Neural progenitor cell (in vitro differentiated cells): ENCODE measurements at places on chromosomes 13 and 19. TPM values are rescaled to one million over a fixed set of nuclear protein-coding genes. Genes with fewer than 3 reads are reported as not detected.

The MADCAM1 gene
- total RNA-seq = 0.09 TPM in 1 of 2 replicates, not detected in the other

- no peak for DNase-seq
Observed at GRCh38 chr13:51456510-51456909, 3.7 kb upstream of the INTS6 start.

- DNase-seq = no peak
Observed at GRCh38 chr13:105660561-105660960, 874.9 kb downstream of the EFNB2 start.

GRCh38 chr13:94454906-94455305 is 24.6 kb downstream of the DCT start:
- no peak for DNase-seq

The CGB3 gene
- not detected in 2 replicates for total RNA-seq

- no peak for DNase-seq
Observed at GRCh38 chr19:28596561-28597071, 616.3 kb downstream of the UQCRFS1 start.

GRCh38 chr13:92403606-92404005 is 823.0 kb upstream of the GPC6 start:
- DNase-seq = no peak

- no peak for DNase-seq
Observed at GRCh38 chr13:101272886-101273285, 143.4 kb downstream of the NALCN start.

DNA sequence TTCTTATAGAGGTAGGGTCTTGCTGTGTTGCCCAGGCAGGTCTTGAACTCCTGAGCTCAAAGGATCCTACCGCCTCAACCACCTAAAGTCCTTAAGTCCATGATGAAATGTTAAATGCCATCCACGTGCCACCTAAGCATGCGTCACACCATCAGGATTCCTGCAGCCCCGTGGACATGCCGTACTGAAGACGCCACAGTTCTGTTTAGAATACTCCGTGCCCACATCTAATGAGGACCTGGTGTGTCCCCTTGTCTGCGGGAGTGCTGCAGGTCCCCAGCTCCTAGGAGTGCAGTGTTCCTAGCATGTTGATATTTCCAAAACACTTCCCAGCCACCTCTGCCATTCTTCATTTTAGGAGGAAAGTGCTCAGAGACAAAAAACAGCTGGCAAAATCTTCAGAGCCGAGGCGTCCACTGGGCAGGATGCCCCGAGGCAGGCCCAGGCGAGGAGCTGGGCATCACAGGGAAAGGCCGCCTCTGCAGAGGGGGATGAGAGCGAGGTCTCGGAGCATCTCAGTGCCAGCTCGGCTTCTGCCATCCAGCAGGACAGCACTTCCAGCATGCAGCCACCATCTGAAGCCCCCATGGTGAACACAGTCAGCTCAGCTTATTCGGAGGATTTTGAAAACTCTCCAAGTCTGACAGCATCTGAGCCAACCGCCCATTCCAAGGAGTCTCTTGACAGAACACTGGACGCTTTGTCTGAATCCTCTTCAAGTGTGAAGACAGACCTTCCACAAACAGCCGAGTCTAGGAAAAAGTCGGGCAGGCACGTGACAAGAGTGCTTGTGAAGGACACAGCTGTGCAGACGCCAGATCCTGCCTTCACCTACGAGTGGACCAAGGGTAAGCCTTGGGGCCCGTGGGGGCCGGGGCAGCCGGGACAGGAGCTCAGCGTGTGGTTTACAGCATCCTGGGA is 13.2 kb downstream of the C19orf44 start:
- no peak for DNase-seq

The ZNF560 gene
- total RNA-seq = not detected in 2 replicates

The ALOX5AP gene
- not detected in 2 replicates for total RNA-seq

DNA sequence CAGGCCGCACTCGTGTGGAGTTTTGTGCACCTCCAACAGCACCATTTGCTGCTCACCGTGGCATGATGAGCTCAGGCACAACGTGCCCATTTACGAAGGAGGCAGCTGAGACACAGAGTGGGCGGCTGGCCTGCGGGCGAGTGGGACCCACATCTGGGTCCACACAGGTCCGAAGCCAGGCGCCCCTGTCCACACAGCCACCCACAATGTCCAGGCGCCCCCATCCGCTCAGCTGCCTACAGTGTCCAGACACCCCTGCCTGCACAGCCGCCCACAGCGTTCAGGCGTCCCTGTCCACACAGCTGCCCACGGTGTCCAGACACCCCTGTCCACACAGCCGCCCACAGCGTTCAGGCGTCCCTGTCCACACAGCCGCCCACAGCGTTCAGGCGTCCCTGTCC is 42.5 kb upstream of the F7 start:
- DNase-seq = no peak

The CYP2A6 gene
- total RNA-seq = not detected in 2 replicates

- no peak for DNase-seq
Observed at GRCh38 chr13:97928301-97928700, 25.2 kb upstream of the IPO5 start.

The NRTN gene
- 2.4 and 6.0 TPM in 2 replicates for total RNA-seq

- DNase-seq = no peak
Observed at GRCh38 chr13:78168981-78169380, 250.3 kb upstream of the EDNRB start.

The IL12RB1 gene
- not detected in 2 replicates for total RNA-seq

DNA sequence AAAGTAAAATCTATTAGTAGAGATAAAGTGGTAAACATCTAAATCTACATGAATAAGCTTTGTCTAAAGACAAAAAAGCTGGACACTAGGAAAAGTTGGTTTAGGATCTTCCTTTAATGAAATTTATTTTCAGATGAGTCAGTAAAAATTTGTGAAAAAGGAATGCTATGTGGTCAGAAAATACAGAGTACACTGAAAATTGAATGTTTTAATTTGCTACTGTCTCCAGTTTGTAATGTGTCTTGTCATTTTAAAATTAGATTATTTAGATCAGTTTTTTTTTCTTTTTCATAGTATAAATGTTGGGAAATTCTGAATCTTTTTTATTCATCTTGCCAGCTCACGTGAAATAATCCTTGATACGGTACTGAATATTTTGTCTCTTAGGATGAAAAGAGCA is 56.9 kb downstream of the SLITRK6 start:
- DNase-seq = no peak

- no peak for DNase-seq
Observed at GRCh38 chr13:79654520-79654919, 173.6 kb downstream of the NDFIP2 start.

- DNase-seq = no peak
Observed at GRCh38 chr13:99356262-99357091, 49.3 kb upstream of the GPR183 start.

The CEACAM18 gene
- not detected in 2 replicates for total RNA-seq

The GPC5 gene
- total RNA-seq = 0.07 and 0.77 TPM in 2 replicates

The C19orf33 gene
- not detected in 2 replicates for total RNA-seq

- DNase-seq = no peak
Observed at GRCh38 chr13:20090349-20090748, 70.5 kb downstream of the GJA3 start.

DNA sequence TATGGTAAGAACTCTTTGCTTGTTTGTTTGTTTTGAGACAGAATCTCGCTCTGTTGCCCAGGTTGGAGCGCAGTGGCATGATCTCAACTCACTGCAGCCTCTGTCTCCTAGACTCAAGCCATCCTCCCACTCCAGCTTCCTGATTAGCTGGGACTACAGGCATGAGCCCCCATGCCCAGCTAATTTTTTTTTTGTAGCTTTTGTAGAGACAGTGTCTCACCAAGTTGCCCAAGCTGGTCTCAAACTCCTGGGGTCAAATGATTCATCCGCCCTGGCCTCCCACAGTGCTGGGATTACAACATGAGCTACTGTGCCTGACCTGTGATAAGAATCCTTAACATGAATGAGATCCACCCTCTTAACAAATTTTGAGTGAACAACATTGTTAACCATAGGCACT is 183.9 kb upstream of the TSHZ3 start:
- DNase-seq = no peak

DNA sequence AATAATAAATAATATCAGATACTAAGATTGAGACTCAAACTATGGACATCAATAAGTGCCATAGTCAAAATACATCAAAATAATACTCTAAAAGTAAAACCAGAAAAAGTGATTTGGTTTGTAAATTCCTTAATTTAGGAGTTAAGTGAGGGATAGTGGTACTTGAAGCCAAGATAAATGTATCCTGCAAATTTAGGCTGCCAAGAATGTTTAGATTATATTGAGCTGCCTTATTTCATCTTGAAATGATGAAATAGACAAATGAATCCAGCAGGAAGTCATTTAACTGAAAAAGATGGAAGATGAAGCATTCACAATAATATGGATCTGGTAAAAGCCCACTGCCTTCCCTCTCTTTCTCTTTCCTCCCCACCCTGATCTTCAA is 112.3 kb downstream of the LRCH1 start:
- no peak for DNase-seq

- DNase-seq = no peak
Observed at GRCh38 chr19:48025480-48025879, 18.4 kb downstream of the CABP5 start.

- no peak for DNase-seq
Observed at GRCh38 chr13:28357911-28358433, 137.0 kb downstream of the FLT1 start.
